Pons (tissue), 1 donor: ENCODE measurements at places on chromosomes 3 and 15.

GRCh38 chr15:61575597-61575996 lies 346.5 kb upstream of the RORA start:
- no peak for DNase-seq

DNA sequence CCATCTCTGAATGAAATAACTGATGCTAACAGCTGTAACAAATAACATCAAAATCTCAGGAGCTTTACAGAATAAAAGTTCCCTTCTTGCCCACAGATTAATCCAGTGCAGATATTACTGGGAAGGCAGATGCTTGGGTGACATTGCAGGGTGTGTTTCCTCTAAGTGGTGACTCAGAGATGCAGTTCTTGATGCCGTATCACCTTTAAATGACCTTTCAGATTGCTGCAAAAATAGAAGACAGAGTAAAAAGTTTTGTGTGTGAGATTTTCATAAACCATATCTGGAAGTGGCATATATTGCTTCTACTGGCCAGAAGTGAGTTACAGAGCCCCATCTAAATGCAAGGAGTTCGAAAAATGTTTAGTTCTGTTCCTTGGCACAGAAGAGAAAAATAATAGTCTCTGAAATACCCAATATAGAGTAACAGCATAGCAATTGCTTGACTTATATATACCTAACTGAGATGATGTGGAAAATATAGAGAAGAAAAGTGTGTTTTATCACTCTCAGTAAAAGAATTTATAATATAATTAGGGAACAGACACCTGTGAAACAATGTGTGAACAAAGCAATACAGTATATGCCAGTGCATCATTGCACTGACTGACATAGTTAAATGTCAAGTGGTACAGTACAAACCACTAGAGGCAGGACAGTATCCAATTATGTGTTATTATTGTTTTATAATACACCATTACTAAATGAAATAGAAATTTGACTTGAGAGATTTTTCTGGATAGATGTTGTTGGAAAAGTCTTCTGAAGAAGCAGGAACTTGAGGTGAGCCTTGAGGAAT lies 430.7 kb upstream of the CBLB start:
- DNase-seq: no peak

- DNase-seq: no peak
Observed at GRCh38 chr15:67601073-67601472, 58.6 kb downstream of the MAP2K5 start.

DNA sequence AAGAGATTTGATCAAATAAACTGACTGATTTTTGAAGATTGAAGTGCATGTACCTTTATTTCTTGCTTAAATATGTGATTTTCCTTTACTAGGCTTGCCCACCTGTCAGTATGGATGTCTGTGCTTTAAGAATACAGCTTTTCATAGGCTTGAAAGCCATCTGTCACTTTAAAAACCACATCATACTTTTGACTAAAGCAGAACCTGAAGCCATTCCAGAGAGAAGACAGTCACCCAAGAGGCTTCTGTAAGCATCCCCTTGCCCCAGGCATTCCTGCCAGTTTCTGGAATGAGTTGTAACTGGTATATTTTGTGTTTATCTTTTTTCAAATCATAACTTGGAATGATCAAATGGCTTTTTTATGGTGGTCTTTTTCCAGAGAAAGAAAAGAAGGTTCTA lies 24.0 kb downstream of the HPS3 start:
- no peak for DNase-seq

GRCh38 chr3:51307458-51307857 lies 77.6 kb upstream of the MANF start:
- DNase-seq: no peak

DNA sequence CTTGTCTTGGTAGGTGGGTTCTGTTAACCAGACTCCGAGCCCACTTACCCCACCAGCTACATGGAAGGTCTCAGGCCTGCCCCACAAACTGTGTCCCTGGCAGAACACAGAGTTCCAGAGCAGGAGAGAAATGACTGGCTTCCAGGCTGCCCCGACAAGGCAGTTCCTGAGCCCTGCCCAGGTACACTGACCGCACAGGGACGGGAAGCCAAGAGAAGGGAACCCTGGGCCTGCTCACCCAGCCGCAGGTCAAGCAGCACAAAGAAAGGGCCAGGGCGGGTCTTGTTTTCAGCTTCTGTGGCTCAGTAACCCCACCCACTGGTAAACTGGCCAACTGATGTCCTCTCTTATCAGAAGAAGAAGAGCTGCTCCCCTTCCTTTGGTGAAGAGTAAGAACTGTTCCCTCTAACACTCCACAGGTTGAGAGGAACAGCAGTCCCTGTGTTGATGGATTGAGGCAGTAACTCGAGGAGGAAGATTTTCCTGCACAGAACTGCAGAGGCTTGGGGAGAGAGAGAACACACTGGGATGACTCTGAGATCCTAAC lies 68.4 kb downstream of the CRTC3 start:
- peak; percentile 76 for DNase-seq
